ENCODE measurements at places on chromosomes 7 and 10.
A peak's percentile ranks its signal among the peaks of the same experiment; 100 is the strongest.

- DNase-seq = no peak
Measured at GRCh38 chr10:11959966-11960365, 82.6 kb downstream of the UPF2 start.

DNA sequence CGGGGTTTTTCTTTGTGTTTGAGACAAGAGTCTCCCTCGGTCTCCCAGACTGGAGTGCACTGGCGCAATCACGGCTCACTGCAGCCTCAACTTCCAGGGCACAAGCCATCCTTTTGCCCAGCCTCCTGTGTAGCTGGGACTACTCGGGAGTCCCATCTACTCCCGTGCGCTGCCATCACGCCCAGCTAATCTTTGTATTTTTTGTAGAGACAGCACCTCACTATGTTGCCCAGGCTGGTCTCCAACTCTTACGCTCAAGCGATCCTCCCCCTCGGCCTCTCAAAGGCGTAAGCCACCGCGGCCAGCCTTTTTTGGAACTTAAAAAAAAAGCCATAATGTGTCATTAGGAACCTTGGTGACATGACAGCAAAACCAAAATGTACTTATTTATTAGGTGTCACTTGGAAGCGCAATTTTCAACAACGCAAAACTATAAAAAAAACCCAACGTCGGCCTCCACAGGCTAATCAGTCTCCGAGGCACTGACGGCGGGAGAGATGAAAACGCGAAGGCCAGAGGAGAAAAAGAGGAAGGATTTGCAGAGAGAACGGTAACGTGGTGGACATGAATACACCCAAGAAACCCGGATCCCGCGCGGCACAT, 911 bp upstream of the HNRNPH3 start:
- DNase-seq = no peak

DNA sequence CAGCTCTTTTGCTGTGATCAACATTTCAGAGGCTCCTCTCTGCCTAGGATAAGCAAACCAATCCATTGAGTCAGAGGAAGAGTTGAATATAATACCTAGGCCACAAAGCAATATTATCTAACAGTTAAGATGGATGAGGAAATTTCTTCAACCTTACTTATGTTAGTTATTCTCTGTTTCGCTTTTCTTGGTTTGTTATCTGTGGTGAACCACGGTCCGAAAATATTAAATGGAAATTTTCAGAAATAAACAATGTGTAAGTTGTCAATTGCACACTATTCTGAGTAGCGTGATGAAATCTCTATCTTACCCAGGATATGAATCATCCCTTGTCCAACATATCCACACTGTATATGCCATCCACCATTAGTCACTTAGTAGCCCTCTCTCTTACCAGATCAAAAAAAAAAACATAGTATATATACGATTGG, 1.5 kb upstream of the HTR7 start:
- DNase-seq = no peak

DNA sequence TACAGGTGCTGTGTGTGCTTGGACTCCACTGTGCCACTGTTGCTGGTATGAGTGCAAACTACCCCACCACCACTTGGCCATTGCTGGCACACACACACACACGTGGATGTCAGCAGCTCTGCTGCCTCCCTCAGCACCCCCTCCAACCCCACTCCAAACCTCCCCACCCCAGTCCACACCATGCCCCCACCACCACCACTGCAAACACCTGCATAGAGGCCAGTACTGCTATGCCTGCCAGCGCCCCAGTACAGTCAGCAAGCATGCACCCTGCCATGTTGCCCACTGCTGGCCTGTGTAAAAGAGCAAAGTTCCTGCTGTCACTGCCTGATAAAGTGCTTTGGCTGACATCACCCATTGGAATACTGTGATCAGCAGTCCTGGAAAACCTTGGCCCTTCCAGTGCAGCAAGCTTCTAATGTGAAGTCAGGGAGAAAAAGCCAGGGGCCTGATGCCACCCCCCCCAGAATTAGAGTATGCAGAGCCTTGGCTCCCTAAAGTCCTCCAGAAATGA, 519.2 kb upstream of the PCDH15 start:
- no peak for DNase-seq

- no peak for DNase-seq
Measured at GRCh38 chr7:33781796-33782195, 123.5 kb upstream of the BMPER start.

- no peak for DNase-seq
Measured at GRCh38 chr10:29806350-29806788, 171.6 kb upstream of the SVIL start.

DNA sequence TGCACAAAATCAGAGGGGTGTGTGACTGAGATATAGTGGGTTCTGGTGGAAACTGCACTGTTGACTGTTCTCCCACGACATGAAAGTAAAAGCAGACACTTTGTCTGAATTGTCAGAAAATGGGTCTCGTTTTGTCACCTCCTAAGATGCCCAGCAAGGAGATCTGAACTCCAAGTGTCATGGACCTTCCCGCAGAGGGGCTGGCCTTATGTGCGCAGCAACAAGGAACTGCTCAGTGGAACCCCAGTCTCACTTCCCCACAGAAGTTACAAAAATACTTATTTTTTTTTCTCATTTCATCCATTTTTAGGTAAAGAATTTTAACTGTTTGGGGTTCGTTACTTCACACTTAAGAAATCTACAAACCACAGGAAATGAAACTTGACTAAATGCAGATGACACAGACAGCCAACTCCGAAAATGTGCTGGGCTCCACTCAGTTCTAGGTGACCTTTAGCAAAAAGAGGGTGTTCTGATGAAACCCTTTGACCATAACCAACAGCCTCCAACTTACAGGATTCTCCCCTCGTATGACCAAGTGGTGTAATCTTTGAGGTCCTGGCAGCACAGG, 115.0 kb downstream of the FAM107B start:
- DNase-seq = peak; percentile 9

DNA sequence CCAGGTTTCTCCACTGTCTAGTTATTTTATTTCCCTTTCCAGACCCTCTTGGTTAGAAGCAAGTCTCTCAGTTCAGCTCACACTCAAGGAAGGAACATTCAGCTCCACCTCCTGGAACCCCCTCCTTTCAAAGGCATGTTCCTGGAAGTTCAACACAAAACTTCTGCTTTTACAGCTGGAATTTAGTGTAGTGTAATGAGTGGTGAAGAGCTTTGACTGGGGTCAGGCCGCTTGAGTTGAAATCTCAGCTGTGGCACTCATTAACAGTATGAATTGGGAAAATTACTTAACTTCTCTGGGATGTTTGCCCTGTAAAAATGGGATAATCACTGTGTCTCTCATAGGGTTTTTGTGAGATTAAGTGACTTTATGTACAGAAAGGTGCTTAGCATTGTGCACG, 91.7 kb downstream of the TMEM178B start:
- DNase-seq = no peak

DNA sequence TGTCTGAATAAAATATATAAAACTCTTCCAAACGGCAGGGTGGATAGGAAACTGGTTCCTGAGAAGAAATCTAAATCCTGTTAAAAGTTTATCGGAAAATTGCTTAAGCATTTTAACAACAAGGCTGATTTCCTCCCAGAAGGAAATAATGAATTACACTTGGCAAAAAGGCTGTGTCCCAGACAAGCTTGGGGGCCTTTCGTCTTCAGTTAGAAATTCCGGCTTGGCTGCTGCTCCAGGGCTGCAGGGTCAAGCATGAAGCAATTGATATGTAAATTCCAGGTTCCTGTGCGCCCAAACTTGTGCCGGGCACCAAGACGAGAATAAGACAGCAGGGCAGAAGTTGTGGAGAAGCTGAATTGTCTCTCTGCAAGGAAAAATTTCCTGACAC, 38.0 kb upstream of the LBX1 start:
- DNase-seq = no peak

GRCh38 chr7:6650521-6651011, 13.4 kb downstream of the ZNF316 start:
- no peak for DNase-seq

- DNase-seq = no peak
Measured at GRCh38 chr10:110756876-110757275, 112.7 kb downstream of the RBM20 start.

- DNase-seq = no peak
Measured at GRCh38 chr7:139667377-139667776, 110.4 kb downstream of the HIPK2 start.

DNA sequence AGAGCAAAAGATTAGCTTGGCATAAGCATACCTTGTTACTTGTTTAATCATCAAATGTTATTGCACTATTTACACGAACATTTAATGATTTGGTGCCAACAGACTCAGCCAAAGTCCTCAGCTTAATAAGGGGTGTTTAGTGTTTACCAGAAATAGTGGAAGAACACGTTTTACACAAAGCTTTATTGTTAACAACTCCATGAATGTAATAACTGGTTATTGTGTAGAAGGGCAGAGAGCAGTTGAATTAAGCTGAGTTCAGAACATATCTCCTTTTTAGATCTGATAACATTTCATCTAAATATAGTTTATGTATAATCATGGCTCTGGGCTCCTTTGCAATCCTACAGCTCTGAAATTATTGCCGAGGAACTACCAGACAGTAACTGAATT, 99.1 kb downstream of the CABCOCO1 start:
- DNase-seq = no peak

DNA sequence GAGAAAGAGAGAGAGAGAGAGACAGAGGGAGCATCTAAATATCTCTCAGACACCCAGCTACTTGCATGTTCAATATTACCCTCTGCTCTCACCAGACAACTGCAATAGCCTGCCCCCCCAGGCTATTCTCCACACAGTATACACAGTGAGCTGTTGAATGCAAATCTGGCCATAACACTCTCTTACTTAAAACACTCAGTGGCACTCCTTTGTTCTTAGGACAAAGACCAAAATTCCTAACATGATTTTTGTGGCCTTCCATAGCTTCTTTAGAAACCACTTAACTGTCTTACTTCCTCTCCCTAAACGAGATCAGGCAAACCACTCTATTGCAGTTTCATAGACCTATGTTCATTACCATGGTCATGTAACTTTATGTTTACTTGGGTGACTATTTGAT, 903.6 kb upstream of the AUTS2 start:
- no peak for DNase-seq

DNA sequence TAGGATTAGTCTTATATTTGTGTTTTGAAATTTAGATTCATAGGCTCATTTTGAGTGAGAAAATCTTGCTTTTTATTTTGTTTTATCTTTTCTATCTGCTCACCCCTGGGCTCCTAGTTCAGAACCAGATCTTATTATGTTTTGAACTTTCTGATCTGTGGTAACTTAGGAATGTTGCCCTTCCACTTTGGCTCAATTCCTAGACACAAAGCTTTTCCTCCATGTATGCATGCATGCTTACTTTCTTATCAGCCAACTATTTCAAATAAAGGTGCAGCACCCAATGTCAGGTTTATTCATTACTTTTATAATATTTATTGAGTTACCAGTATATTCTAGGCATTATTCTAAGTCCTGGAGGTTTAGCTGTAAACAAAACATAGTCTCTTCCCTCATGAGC, 374.8 kb upstream of the KIAA1217 start:
- no peak for DNase-seq

DNA sequence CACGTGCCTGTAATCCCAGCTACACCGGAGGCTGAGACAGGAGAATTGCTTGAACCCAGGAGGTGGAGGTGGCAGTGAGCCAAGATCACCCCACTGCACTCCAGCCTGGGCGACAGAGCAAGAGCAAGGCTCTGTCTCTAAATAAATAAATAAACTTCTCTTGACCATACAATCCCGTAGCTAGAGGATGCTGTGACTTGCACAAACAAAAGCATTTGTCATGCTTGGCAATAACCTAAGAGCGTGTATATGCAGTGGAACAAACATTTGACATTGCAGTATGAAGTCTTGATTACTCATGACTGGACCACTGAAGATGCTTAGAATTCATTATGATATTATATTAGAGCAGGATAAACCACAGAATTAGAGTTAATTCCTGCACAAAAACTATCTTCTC, 1.4 kb upstream of the C7orf57 start:
- DNase-seq = no peak

Measured in stimulated activated CD8-positive, alpha-beta memory T cell treated with anti-CD3 and anti-CD28 coated beads, Interleukin-4, amount 100 ng/mL, for 4 hours (primary cell).